Progenitor cell of endocrine pancreas (in vitro differentiated cells): ENCODE measurements at places on chromosomes 12 and 14.

DNA sequence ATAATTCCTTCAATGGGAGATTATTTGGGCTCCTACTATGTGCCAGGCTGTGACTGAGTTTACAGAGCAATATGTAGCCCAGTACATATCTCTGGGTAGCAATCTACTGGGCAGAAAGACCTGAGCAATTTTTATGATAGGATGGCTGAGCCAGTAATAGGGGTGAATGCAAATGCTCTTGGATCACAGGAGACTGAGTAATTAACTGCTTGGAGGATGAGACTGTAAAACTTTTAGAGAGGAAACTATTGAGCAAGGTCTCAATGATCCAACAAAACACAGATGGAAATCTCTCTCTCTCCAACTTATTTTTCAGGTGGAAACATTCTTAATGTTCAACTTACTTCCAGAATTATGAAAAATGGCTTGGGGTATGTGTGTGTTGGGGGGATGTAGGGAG is 402.2 kb downstream of the AEBP2 start:
- no peak for DNase-seq

DNA sequence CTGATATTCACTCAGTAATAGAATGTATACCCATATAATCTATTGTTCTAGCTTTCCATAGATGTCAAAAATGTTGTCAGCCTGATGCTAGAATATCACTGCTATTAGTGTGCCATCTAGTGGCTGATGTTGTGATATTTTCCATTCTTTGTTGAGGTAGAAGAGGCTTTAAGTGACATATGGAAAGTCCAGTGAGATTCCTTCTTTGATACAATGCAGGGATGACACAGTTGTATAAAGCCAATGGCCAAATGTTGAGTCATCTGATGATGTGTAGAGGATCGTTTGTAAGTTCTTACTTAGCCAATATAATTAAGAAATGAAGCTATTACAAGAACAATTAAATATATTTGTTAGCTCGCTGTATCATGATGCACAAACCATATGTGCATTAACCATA is 58.1 kb upstream of the PCED1B start:
- no peak for DNase-seq

GRCh38 chr12:30988646-30989286 is 62.2 kb downstream of the TSPAN11 start:
- DNase-seq = no peak

DNA sequence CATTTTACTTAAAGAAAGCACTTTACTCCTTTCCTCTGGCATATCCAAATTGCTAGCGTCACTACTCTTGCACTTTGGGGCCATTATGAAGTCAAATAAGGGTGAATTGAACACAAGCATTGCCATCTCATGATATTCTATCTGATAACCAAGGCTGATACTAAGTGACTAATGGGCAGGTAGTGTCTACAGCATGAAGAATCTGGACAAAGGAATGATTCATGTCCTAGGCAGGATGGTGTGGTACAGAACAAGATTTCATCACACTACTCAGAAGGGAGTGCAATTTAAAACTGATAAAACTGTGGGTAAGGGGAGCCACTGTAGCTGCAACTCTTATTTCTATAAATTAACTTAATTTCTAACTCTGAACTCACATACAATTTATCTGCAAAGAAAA is 7.7 kb upstream of the SLC6A15 start:
- DNase-seq = no peak

GRCh38 chr14:82759656-82760055 is 1226.0 kb upstream of the SEL1L start:
- DNase-seq = no peak

DNA sequence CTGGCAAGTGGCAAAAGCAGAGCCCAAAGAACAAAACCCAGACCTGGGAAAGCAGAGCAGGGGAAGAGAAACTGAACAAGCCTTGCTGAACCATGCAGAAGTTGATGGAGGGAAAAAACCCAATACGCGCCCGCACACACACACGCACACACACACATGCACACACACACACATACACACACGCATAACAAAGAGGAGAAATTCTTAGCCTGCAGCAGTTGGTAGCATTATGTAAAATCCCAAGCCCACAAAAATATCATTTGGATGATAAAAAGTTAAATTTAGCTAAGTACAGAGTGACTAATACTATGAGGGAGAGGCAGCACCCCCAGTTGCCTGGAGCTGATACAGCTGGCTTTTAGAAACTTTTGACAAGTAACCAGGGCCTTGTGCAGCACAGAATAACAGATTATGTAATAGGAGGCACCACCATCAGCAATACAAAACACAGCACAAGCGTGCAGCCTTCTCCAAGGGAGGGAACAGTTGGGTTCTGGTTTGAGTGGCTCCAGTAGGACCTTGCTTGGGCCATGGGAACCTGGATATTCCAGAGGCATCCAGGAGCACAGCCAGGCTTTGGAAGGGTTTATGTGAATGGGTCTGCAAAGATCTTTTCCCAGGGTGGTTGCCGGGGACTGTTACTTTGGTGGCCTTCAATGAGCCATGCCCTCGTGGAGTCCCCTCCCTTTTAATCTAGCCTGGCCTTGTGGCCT is 35.3 kb downstream of the PITPNM2 start:
- no peak for DNase-seq

- DNase-seq = no peak
These were observed 71.3 kb downstream of the PRIMA1 start for GRCh38 chr14:93716746-93717667.

- DNase-seq = no peak
These were observed 8.2 kb downstream of the DMAC2L start for GRCh38 chr14:50320283-50320682.

DNA sequence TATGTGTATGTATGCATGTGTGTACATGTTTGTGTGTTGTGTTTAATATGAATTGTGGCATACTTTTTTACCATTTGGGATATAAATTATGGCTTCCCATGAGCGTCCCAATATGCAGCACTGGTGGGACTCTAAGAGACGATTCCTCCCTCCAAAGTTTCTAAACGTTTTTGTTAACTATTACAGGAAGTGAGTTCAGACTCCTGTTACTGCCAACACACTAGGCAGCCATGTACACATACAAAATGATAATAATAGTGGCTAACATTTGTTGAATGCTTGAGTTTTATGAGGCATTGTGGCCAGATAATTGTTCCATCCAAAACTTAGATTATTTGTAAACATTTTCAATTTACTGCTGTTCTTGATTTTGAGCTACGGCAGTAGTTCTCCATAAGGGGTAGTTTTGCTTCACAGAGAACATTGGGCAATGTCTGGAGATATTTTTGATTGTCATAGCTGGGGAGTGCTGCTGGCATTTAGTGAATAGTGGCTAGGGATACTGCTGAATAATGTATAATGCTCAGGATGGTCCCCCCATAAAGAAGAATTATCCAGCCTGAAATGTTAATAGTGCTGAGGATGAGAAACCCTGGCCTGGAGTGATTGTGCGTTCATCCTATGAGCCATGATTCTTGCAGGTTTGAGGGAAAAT is 45.1 kb downstream of the ARID2 start:
- no peak for DNase-seq

GRCh38 chr12:40106202-40106533 is 287 bp upstream of the SLC2A13 start:
- DNase-seq = no peak

GRCh38 chr14:23469127-23469905 is at the start of gene NGDN:
Gene NGDN, plus strand, starts transcription at chr14:23469703. Its CDS starts 13 bp downstream, at chr14:23469716.
- DNase-seq = peak; percentile 91

DNA sequence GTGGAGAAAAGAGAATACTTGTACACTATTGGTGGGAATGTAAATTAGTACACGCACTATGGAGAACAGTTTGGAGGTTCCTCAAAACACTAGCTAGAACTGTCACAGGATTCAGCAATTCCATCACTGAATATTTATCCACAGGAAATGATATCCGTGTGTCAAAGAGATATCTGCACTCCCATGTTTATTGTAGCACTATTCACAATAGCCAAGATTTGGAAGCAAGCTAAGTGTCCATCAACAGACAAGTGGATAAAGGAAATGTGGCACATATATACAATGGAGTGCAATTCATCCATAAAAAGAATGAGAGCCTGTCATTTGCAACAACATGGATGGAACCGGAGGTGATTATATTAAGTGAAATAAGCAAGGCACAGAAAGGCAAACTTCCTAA is 428.5 kb downstream of the CCDC91 start:
- DNase-seq = no peak

DNA sequence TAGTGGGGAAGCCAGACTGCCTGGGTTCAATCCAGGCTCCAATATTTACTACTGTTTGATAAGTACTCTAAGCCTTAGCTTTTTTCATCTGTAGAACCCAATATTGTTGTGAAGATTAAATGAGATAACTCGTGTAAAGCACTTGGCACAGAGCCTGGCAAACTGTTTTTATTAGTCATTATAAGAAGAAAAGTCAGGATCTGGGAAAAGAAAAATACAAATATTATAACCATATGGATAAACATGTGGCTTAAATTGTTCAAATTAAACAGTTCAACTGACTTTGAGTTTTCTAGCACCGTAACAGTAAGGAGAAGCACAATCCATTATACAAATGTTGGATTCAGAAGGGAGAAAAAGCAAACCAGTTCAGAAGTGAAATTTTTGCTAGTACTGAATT is 22.0 kb upstream of the CDK17 start:
- no peak for DNase-seq

DNA sequence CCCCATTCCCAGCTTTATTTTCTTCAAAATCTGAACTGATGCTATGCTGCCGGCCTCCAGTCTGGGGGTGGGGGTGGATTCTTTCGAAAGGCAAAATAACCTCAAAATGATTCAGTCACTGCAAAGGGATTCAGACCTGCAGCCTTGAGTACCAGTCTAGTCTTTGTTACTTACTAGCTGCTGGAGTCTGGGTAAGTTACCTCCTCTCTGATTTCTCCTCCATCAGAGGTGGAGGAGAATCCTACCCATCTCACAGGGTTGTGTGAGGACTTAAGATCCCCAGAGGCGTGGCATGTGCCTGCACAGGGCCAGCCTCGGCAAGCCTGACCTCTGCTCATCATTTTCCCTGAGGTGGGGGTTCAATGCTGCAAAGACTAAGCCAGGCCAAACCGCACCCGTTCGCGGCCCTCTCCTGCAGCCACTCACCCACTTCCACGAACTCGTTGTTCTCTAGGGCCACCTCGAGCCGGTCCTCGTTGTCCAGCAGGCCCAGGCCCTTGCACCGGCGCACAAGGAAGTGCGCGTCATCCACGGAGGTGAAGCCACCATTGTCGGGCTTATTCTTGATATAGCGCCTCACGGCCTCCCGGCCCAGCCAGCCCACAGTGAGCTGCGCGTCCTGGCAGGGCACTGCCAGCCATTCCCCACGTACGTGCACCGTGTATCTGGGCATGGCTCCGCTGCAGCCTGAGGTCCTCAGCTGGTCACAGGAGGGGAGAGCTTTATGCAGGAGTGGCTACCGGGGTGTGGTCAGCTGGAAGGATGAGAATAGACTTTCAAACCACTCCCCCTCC is 709 bp downstream of the HAL start:
- DNase-seq = no peak

GRCh38 chr12:102421802-102422583 is 58.4 kb downstream of the IGF1 start:
- DNase-seq = no peak

DNA sequence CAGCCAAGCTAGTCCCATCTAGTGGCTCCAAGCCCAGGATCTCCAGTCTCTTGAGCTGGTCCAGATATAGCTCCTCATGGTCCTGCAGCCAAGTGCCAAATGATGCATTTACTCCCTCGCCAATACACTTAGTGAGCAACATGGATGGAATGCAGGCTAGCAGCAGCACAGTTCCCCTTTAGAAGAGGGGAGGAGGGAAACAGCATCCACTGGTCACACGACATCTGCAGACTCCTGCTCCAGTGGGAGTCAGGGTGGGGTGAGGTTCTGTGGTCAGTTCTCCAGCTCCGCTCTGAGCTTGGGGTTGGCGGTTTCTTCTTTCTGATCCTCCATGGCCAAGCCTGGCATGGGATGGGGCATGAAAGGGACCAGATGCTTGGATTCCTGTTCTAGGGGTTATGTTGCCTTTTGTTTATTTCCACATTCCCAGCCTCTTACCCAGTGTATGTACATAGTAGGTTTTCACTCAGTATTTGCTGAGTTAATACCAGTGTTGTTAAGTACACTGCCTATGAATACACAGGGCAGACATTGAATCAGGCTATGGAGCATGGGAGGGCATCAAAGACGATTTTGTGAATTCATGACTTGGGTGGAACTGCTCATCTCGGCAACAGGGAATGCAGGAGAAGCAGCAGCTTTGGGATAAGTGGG is 57.3 kb downstream of the GALNT16 start:
- DNase-seq = no peak

GRCh38 chr12:57171668-57172067 is 24.2 kb upstream of the LRP1-AS start:
- DNase-seq = no peak

- no peak for DNase-seq
These were observed 373.5 kb upstream of the OR4E1 start for GRCh38 chr14:22047115-22047514.

- no peak for DNase-seq
These were observed 9.2 kb upstream of the INF2 start for GRCh38 chr14:104680056-104680805.
